Nephron progenitor cell (in vitro differentiated cells): ENCODE measurements at places on chromosomes 16 and 17.

GRCh38 chr16:5336941-5337340, 239.3 kb upstream of the EEF2KMT start:
- no peaks in the 10 kb centered on the region for H3K36me3 ChIP-seq
- peaks cover 38% of the 10 kb centered on the region for H3K27me3 ChIP-seq
- no peak overlapping the region for H3K4me3 ChIP-seq
- peaks cover 6% of the 10 kb centered on the region for H3K4me1 ChIP-seq
- no peak for DNase-seq
- H3K27ac ChIP-seq: no peak overlapping the region

GRCh38 chr16:56551796-56552738, 12.8 kb upstream of the MT4 start:
- DNase-seq: no peak
- H3K4me3 ChIP-seq: no peak overlapping the region
- H3K4me1 ChIP-seq: peaks cover 25% of the 10 kb centered on the region
- peaks cover 23% of the 10 kb centered on the region for H3K27me3 ChIP-seq
- H3K27ac ChIP-seq: no peak overlapping the region

DNA sequence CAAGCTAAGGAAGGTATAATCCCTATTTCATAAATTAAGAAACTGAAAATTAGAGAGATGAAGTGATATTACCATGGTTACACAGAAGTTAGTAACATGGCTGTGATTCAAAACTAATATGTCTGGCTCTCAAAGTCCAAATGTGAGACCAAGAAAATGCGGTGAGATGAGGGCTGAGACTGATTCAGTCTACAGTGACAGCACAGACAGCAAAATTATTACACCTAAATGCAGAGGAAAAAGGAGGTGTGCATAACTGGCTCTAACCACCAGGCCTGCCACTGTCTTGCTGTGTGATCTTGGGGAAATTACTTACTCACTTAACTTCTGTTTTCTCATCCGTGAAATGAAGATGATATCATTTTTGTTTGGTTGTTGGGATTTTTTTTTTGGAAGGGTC, 270.0 kb upstream of the SOX9 start:
- H3K4me3 ChIP-seq: no peak overlapping the region
- H3K4me1 ChIP-seq: peaks cover 4% of the 10 kb centered on the region
- DNase-seq: no peak

DNA sequence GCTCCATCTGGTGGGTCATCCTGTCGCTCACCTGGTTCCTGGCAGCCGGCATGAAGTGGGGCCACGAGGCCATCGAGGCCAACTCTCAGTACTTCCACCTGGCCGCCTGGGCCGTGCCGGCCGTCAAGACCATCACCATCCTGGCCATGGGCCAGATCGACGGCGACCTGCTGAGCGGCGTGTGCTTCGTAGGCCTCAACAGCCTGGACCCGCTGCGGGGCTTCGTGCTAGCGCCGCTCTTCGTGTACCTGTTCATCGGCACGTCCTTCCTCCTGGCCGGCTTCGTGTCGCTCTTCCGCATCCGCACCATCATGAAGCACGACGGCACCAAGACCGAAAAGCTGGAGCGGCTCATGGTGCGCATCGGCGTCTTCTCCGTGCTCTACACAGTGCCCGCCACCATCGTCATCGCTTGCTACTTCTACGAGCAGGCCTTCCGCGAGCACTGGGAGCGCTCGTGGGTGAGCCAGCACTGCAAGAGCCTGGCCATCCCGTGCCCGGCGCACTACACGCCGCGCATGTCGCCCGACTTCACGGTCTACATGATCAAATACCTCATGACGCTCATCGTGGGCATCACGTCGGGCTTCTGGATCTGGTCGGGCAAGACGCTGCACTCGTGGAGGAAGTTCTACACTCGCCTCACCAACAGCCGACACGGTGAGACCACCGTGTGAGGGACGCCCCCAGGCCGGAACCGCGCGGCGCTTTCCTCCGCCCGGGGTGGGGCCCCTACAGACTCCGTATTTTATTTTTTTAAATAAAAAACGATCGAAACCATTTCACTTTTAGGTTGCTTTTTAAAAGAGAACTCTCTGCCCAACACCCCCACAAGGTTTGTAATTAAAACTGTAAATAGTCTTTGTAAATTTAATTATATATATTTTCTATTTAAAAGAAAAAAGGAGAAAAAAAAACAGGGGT, 1.7 kb downstream of the FZD2 start:
- no peaks in the 10 kb centered on the region for H3K27me3 ChIP-seq
- peak overlapping the region; percentile 98 for H3K4me3 ChIP-seq
- peaks cover 48% of the 10 kb centered on the region for H3K36me3 ChIP-seq
- peaks cover 74% of the 10 kb centered on the region for H3K4me1 ChIP-seq
- H3K27ac ChIP-seq: peak overlapping the region; percentile 99
- peak; percentile 43 for DNase-seq

GRCh38 chr17:6985266-6985665, 10.6 kb upstream of the ALOX12 start:
- no peak overlapping the region for H3K4me3 ChIP-seq
- peaks cover 34% of the 10 kb centered on the region for H3K27me3 ChIP-seq
- H3K36me3 ChIP-seq: peaks cover 4% of the 10 kb centered on the region
- H3K4me1 ChIP-seq: no peaks in the 10 kb centered on the region
- no peak for DNase-seq
- H3K27ac ChIP-seq: no peak overlapping the region

DNA sequence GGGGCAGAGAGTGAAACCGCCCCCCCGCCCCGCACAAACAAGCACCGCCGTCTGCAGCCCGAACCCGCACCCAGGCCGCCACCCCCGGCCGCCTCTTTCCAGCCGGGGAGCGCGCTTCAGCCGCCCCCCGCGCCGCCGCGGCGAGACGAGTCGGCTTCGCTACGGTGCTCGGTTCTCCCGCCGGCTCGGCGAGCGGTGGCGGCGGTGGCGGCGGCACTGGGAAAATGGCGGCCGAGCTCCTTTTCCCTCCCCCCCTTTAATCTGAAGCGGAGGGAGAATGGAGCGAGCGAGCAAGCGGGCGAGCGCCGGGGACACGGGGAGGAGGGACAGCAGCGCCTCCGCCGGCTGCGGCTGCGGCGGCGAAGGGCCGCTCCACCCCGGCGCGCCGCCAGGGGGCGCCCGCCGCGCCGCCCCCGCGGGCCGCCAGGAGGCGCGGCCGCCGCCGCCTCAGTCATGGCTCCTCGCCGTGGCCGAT, at the start of gene KANSL1:
TSS of gene KANSL1 (minus strand) at position 279 of the 475 bp plus-strand sequence. CDS start 21,286 bp downstream, outside the sequence.
- DNase-seq: peak; percentile 89
- peaks cover 15% of the 10 kb centered on the region for H3K36me3 ChIP-seq
- peaks cover 44% of the 10 kb centered on the region for H3K4me1 ChIP-seq

- peaks cover 6% of the 10 kb centered on the region for H3K27me3 ChIP-seq
- DNase-seq: no peak
- no peak overlapping the region for H3K27ac ChIP-seq
- H3K4me3 ChIP-seq: no peak overlapping the region
Measured at GRCh38 chr16:68287276-68288251, 23.2 kb downstream of the SLC7A6OS start.

DNA sequence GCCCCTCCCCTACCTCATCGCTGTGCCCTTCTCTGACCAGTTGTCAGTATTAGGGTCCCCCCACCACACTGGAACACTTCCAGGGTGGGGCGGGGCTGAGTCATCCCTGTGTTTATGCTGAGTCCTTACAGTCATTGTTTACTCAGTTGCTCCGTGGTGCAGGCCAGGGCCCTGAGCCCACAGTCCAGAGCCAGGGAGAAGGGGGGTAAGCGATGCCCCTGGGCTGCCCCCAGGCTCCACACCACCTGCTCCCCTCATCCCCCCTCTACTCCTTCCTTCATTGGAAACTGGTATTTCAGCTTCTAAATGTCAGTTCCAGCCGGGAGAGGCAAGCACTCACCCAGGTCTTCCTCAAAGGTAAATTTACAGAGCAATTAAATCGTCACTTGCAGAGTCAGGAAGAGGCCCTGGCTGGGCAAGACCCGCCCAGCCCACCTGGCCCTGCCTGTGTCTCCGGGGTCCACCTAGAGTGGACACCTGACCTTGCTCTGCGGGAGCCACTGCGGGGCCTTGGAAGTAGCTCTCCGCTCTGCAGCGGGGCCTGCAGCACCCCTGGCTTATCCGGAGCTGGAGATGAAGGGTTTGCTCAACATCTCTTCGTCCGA, 4.8 kb downstream of the ATP2A3 start:
- H3K27me3 ChIP-seq: peaks cover 64% of the 10 kb centered on the region
- H3K4me3 ChIP-seq: no peak overlapping the region
- no peaks in the 10 kb centered on the region for H3K36me3 ChIP-seq
- no peak for DNase-seq
- peaks cover 22% of the 10 kb centered on the region for H3K4me1 ChIP-seq
- peak overlapping the region; percentile 93 for H3K27ac ChIP-seq

DNA sequence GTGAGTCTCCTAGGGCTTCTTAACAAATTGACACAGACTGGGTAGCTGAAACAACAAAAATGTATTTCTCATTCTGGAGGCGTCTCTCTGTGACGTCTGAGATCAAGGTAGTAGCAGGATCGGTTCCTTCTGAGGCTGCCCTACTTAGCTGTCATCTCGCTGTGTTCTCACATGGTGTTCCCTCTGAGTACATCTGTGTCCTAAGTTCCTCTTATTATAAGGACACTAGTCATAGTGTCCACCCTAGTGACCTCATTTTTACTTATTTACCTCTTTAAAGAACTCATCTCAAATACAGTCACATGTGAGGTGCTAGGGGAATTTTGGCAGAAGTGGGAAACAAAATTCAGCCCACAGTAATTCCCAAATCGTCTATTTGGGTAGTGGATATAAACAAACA, 529.1 kb downstream of the NPIPA7 start:
- peaks cover 25% of the 10 kb centered on the region for H3K27me3 ChIP-seq
- H3K27ac ChIP-seq: no peak overlapping the region
- H3K36me3 ChIP-seq: no peaks in the 10 kb centered on the region
- no peaks in the 10 kb centered on the region for H3K4me1 ChIP-seq
- no peak for DNase-seq

- peaks cover 33% of the 10 kb centered on the region for H3K4me1 ChIP-seq
- DNase-seq: no peak
- peak overlapping the region; percentile 44 for H3K27ac ChIP-seq
Measured at GRCh38 chr17:2611627-2612026, 18.2 kb downstream of the PAFAH1B1 start.

- no peaks in the 10 kb centered on the region for H3K36me3 ChIP-seq
- H3K27me3 ChIP-seq: peaks cover 16% of the 10 kb centered on the region
- no peak for DNase-seq
- H3K4me3 ChIP-seq: no peak overlapping the region
- H3K4me1 ChIP-seq: peaks cover 49% of the 10 kb centered on the region
Measured at GRCh38 chr17:6474906-6475305, 30.7 kb downstream of the PIMREG start.

DNA sequence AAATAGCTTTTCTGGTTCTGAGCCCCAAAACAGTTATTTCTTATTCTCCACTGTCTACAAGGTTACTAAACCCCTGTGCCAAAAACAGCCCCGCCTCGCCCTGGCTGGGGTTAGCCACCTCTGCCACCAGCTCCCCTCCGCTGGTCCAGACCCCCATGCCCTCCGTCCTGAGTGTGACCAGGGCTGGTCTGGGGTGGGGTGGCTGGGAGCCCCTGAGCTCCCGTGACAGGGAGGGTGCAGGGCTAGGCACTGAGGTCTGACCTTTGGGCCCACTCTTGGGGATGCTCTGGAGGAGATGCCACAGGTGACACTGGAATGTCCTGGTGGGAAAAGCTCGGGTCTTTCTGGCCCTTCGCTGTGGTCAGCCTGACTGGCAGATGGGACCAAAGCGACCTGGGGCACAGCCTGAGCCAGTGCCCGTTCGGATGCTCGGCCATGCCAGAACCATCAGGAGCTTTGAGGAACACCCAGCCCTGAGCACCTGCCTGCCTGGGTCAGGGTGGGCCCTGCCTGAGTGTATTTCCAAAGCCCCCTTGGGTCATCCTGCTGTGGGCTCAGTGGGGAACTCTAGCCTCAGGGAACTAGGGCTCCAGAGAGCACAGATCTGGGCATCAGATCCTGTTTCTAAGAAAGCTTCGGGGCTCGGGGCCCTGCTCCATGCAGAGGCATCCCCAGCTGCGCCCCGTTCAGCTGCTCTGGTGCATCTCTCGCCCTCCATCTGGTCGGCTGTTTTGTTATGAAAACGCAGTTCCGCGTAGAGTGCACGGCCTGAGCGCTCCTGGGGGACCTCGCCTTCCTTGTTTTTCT, 72.1 kb upstream of the GNG13 start:
- no peak overlapping the region for H3K4me3 ChIP-seq
- H3K27me3 ChIP-seq: peaks cover 5% of the 10 kb centered on the region
- H3K4me1 ChIP-seq: peaks cover 40% of the 10 kb centered on the region
- peaks cover 4% of the 10 kb centered on the region for H3K36me3 ChIP-seq

DNA sequence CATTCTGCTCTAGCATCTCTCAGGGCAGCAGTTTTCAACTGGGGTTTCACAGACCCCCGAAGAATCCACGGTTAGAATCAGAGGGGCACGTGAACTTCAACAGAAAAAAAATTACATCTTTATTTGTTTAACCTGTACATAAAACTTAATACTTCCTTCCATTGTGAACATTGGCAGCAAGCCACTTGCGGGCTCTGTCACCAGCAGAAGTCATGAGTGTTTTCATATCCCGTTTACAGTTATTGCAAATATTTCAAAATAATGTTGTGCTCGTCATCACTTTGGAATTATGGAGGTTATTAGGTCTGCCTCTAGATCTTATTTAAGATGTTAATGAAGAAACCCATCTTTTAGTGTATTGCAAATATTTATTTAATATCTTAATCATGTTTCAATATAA, 109.8 kb downstream of the SDR42E1 start:
- H3K4me1 ChIP-seq: peaks cover 8% of the 10 kb centered on the region
- peaks cover 6% of the 10 kb centered on the region for H3K27me3 ChIP-seq
- no peak overlapping the region for H3K27ac ChIP-seq
- peaks cover 33% of the 10 kb centered on the region for H3K36me3 ChIP-seq

DNA sequence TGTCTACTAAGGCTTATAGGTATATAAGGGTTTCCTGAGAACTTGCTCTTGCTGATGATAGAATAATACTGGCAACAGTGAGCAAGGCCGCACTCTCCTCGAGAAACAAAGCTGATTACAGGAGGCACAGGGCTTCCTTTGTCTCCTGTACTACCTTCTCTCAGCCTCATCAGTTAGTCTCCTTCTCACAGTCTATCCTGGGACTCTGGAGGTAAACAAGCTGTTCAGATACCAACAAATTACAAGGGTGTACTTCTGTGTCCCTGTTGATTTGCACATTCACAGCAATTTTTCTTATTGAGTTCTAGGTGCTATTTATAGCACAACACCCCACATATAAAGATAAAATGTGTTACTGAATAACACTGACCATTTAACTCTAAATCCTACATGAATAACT, 98.7 kb downstream of the TRIM37 start:
- no peaks in the 10 kb centered on the region for H3K27me3 ChIP-seq
- H3K27ac ChIP-seq: peak overlapping the region; percentile 13
- peaks cover 5% of the 10 kb centered on the region for H3K4me1 ChIP-seq
- DNase-seq: no peak
- peaks cover 12% of the 10 kb centered on the region for H3K36me3 ChIP-seq

GRCh38 chr16:55378616-55379015, 54.6 kb downstream of the IRX6 start:
- no peak overlapping the region for H3K4me3 ChIP-seq
- H3K27ac ChIP-seq: no peak overlapping the region
- no peaks in the 10 kb centered on the region for H3K36me3 ChIP-seq
- H3K27me3 ChIP-seq: peaks cover 58% of the 10 kb centered on the region
- no peak for DNase-seq

- DNase-seq: no peak
- no peak overlapping the region for H3K27ac ChIP-seq
- peaks cover 15% of the 10 kb centered on the region for H3K27me3 ChIP-seq
- H3K36me3 ChIP-seq: no peaks in the 10 kb centered on the region
Measured at GRCh38 chr16:56324406-56324805, 100.9 kb downstream of the AMFR start.
